ENCODE measurements at places on chromosomes 12 and 14.

DNA sequence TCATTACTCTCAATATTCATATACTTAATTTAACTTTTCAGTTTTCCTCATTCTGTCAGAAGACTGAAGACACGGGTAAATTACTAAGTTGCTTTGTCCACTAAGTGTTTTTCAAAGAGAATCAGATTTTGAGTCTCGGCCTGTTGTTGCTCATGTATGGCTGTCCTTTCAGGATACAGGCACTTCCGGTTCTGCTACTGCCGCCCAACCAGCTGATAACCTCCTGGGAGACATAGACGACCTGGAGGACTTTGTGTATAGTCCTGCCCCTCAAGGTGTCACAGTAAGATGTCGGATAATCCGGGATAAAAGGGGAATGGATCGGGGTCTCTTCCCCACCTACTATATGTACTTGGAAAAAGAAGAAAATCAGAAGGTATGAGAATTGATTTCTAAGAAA, 28.3 kb upstream of the TEAD4 start:
- DNase-seq: no peak

DNA sequence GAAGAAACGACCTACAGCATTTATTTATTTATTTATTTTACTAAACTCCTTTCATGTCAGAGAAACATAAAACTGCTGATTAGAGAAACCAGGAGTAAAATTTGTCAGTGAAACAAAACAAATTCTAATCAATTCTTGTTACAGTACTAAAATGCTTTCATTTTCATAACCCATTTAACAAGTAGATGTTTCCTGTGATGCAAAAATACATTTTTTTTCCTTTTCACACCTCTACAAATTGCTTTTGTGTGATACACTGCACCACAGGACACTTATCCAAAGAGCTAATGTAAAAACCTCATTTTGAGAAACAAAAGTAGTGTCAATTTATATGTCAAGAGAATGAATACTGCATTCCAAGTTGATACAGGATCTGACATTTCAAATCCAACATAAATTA, 155.1 kb downstream of the SYT1 start:
- no peak for DNase-seq

DNA sequence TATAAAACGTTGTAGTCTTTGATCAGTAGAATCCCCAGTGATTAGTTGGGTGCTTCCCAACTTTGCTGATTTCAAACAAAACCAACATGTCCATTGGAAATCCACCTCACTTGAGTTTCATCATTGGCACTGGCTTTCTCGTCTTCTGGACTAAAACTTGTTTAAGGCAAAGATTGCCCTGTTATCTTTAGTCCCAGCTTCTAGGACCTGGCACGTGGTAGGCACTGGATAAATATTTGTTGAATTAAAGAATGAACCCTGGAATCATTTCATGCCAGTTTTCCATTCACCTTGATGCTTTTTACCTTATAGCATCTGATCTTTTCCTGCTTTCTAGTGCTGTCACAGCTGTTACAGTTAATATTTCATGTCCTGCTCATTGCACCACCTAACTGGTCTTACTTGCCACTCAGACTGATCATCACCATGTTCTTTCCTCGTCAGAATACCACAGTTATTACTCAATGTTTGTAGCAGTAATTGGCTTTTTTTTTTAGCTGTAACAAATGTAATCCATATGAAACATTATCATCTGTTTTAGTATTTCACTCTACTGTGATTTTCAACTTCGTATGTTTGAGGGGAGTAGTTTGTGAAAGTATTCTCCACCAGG, 7.3 kb upstream of the C12orf50 start:
- DNase-seq: no peak

DNA sequence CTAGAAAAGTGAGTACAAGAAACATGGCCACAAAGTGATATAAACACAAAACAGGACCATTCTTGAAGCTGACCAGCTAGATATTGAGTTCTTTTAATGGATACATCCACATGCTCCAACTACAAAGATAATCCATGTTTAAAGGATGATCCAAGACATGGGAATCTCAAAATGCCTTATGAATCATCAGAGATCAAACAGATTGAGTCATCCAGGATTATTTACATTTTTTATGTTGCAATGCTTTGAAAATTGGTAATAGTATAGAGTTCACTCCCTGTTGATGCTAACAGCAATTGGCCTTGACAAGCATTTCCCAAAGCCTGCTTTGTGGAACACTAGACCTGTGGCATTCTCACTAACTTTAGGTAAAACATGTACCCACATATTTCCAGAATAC, 293.0 kb upstream of the TBX3 start:
- DNase-seq: peak; percentile 16

- no peak for DNase-seq
Observed at GRCh38 chr12:128914908-128915563, 61.8 kb downstream of the GLT1D1 start.

GRCh38 chr14:22047115-22047514, 373.5 kb upstream of the OR4E1 start:
- DNase-seq: no peak

GRCh38 chr12:46217541-46218321, 51.1 kb downstream of the SLC38A1 start:
- DNase-seq: no peak

- DNase-seq: no peak
Observed at GRCh38 chr12:91922674-91923073, 223.0 kb downstream of the BTG1 start.

DNA sequence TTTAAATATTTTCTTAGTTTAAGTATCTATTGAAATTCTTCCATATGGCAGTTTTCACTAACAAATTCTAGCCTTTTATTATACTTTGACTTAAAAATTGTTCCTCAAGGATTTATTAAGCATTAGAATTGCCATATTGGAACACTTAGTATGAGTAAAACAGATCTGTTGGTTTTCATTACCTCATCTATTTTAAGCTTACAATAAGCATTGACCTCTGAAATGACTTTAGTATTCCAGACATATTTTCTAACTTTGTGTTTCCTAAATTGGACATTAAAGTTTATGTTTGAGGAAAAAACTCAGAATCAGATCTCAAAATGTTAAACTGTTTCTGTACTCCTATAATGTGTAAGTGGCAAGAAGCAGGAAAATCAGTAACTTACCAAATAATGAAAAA, 48.4 kb downstream of the CSRP2 start:
- DNase-seq: no peak

DNA sequence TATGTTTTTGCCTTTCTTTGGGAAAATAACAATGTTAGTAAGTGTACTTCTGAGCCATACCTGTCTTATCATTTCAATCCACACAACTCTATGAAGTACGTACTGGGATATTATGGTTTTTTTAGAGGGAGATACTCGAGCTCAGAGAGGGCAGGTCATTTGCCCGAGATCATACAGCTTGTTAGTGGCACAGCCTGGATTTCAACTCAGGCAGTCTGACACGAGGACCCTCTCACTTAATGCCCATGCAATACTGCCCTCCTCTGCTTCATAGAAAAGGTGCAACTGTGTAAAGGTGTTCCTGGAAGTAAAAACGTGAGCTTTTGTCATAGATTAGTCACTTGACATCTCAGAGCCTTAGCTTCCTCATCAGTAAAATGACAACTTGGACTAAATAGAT, 128.0 kb downstream of the NDUFA12 start:
- DNase-seq: peak; percentile 4

DNA sequence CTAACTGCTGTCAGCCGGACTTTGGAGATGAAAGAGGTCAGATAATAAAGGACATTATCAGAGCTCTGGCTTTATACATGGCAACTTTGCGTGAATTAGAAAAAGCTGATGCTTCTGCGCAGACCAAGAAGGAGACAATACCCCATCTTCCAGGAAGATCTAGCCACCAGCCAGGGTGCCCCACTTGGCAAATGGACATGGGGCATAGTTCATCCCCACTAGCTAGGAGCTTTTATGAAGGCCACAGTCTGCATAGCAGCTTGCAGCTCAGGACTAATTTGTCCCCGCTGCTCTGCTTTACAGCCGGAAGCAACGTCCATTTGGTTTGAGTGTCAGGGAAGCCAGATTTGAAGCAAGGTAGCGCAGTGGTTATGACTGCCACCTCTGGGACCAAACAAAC, 101.0 kb downstream of the TMEM132C start:
- no peak for DNase-seq
